Hepatic stellate cell (primary cell): ENCODE measurements at places on chromosomes 2 and 18.

GRCh38 chr2:230982528-230982927, 13.4 kb upstream of the SPATA3 start:
- DNase-seq = no peak

DNA sequence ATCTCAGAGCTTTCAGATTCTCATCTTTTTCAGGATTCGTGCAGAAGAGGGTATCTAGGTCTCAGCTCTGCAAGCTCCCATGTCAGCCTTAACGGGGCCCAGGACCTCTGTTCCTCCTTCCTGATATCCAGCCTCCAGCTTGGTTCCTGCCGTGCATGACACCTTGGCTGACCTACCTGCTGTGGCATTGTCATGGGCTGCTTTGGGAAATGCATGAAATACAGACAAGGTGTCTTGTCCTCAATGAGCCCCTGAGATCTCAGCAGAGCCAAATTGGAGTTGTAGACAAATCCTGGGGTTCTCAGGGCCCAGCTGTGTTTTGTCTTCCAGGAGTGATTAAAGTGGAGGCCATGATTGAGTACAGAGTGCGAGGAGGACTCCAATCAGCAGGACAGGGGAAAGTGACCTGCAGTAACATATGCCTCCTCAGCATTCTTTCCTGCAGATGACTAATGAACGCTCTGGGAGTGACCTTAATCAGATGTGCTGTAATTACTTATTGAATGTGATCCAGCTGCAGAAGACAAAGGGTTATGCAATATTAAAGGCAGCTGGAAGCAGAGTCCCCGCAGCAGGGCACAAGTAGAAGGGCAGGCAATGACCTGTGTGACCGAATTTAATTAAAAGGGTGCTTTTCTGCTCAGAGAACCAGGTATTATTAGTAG, 141.1 kb downstream of the CCBE1 start:
- DNase-seq = no peak

DNA sequence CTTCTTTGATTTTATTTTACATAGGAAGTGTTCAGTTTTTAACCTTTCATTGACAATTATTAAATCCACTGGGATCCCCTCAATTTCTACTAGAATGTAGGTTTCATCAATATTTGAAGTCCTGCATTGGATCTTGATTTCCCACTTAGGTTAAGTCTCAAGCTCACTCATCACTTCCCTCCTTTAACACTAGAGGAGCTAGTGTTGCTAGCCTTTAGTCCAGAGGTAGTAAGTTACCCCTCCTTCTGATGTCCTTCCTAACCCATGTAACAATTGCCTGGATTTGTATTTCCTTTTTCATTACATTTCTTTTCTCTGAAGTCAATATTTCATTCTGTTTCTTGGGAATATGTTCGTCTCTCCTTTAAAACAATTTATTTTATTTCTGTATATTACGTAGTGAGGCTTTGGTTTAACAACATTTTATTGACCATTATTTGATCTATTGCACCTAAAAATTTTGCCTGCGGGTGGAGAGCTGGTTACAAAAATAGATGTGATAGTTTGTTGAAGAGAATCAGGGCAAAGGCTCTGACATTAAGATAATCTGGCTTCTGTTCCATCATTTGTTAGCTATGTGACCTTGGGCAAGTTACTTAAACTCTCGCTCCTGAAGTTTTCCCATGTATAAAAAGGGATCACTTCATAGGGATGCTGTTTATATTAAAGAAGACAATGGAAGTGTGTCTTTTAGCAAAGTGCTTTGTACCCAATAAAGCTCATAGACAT, 833.0 kb downstream of the SLC4A3 start:
- no peak for DNase-seq

DNA sequence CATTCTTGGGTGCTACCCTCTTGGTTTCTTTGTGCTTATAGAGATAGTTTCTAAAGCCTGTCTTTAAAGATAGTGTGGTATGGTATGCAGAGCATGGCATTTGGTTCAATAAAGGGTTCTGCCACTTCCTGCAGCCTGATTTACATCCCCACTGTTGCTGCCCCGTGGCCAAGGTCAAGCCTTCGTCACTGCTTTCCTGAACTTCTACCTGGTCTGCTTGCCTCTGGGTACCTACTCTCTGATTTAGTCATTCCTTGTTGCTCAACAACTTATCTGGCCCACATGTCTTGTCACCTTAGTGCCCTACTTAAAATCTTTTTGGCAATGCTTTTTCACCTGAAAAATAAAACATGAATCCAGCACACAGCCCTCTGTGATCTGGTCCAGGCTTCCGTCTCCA, 352.9 kb downstream of the LPIN1 start:
- DNase-seq = no peak

GRCh38 chr2:608711-609110, 68.5 kb downstream of the TMEM18 start:
- DNase-seq = no peak

GRCh38 chr18:8643326-8643878, 34.2 kb downstream of the RAB12 start:
- no peak for DNase-seq

GRCh38 chr18:71025505-71026225, 736.8 kb downstream of the SOCS6 start:
- DNase-seq = no peak

DNA sequence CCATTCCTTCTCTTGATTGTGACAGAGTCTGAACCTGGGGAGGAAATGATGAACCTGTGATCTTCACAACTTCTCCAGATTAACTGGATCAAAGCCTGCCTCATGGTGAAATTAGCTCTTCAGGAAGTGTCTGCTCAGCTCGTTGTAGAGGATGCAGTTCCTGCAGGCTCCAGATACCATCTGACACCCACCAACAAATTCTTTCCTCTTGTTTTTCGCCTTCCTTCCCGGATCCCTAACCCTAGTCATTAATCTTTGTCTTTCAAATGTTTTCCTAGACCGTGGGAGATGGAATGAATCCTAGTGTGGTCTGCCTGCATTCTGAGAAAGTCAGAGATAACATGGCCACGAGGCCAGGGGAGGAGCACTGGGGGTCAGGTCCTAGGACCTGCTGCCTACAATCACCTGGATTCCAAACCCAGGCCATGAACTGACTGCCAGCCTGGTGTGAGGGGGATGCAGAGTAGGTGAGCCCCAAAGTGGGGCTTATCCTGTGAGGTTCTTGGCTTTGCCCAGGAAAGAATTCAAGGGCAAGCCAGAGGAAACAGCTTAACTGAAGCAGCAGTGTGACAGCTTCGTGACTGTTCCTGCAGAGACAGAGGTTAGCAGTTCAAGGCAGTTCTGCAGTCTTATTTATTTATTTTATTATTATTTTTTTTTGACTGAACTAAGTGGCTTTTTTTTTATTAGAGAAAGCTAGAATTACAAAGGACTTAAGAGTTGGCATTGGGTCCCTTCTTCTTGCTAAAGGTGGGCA, 67.8 kb downstream of the DIPK1C start:
- DNase-seq = no peak

GRCh38 chr2:35821675-35822074, 533.9 kb upstream of the CRIM1 start:
- DNase-seq = no peak

DNA sequence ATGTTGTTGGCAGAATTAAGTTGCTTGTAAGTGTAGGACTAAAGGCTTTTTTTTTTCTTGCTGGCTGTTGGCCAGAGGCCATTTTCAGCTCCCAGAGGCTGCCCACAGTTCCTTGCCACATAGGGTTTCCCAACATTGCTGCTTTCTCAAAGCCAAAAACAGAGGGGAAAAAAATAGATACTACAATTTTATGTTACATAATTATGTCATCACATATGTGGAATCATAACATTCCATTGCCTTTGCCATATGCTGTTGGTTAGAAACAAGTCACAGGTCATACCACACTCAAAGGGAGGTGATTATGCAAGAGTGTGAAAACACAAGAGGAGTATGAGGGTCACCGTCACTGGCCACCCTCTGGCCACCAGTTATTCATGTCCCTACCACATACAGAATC, 154.5 kb downstream of the RTN4 start:
- no peak for DNase-seq
